COLO829 (cell line): ENCODE measurements at places on chromosomes 11 and 22.

DNA sequence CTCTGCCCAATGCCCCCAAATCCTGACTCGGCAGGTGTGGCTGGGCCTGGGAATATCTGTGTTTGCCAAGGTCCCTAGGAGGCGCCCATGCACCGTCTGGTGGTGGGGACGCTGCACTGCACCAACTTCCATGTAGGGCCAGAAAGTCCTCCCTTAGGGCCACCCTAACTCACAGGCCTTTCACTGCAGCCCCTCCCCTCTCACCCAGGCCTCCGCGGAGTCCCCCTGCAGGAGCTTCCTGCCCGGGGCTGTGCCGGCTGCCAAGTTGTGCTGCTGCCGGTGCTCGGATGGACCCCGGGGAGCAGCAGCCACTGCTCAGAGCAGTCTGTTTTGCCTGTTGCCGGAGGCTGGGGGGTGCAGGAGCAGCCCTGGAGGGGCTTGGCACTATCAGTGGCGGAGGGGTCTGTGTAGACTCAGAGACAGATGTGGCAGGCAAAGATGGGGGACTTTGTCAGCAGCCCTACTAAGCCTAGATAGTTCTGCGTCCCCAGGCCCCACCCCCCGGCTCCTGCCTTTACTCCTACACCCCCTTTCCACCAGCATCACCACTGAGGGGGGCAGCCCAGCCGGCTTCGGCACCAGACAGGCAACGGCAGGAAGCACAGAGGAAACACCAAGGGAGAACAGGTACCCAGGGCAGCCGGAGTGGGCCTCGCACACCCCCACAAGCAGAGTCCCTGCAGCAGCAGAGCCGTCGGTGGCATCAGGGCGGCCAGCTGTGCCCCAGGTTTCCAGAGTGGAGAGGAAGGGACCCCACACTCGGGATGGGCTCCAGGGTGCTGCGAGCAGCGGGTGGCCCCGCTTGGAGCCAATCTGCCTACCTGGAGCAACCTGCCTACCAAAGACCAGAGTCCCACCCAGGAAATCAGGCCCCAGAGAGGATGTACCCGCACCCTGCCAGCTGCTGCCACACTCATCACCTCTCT is 124.3 kb downstream of the TRIM29 start:
- peak; percentile 34 for DNase-seq

GRCh38 chr11:12213883-12214282 is 103.5 kb downstream of the MICAL2 start:
- DNase-seq = peak; percentile 85

DNA sequence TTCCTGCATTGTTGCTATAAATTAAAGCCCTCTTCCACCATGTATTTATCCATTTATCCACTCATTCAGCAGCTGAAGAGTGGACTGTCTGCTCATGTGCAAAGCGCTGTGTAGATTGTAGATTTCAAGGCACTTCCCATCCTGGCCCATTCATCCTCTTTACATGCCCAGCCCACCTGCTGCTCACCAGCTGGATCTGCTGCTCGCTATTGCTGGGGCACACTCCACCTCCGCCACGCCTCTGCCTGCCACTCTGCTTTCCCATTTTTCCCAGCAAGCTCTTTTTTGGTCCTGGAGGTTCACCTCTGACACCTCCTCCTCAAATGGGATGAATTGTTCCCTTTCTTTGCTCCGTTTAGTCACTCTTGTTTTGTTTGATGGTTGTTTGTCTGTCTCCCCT is 48.3 kb downstream of the CEP164 start:
- no peak for DNase-seq

DNA sequence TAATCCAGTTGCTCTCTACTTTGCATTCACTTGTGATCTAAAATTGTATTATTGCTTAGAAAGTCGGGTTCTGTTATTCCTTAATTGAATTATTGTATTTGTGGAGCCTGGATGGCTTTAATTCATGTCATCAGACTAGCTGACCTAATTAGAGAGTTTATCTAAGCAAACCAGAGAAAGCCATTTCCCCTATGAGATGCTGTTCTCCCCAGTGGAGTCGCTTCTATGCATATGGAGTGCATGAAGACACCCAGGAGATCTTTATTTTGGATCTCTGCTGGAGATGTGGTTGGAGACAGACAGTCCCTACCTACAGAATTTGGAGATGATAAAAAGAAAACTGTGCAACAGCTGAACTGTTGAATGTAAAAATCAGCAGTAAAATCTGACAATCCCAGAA is 45.2 kb upstream of the MYO18B start:
- DNase-seq = no peak

DNA sequence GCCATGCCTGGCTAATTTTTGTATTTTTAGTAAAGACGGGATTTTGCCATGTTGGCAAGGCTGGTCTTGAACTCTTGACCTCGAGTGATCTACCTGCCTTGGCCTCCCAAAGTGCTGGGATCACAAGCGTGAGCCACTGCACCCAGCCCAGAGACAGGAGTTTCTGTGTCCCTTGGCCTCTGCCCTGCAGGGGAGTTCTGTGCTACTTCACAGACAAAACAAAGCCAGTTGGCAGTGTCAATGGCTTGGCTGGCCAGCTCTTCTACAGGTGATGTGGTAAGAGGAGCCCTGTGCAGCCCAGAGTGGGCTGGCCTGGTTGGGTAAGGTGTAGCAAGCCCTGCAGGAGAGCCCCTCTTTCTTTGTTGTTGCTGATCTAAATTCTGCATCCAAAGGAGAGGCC is 60.5 kb upstream of the SHISAL1 start:
- no peak for DNase-seq
